Smooth muscle cell of trachea (primary cell): ENCODE measurements at places on chromosomes 5 and 9. TPM values are rescaled to one million over a fixed set of nuclear protein-coding genes. Genes with fewer than 3 reads are reported as not detected.

SPATA31D4 gene
- not detected in 2 replicates for total RNA-seq

PLAC8L1 gene
- total RNA-seq = not detected in 2 replicates

OBP2B gene
- not detected in 2 replicates for total RNA-seq

BRD9 gene
- 42.3 and 50.3 TPM in 2 replicates for total RNA-seq

EFNA5 gene
- 3.8 and 5.8 TPM in 2 replicates for total RNA-seq

SLIT3 gene
- 4.1 and 15.9 TPM in 2 replicates for total RNA-seq

CAST gene
- total RNA-seq = 200 and 321 TPM in 2 replicates

COL5A1 gene
- total RNA-seq = 164 and 294 TPM in 2 replicates

PRUNE2 gene
- total RNA-seq = 10.6 and 11.4 TPM in 2 replicates

TAS2R1 gene
- total RNA-seq = not detected in 2 replicates

SPATA31C1 gene
- not detected in 2 replicates for total RNA-seq

SMC5 gene
- 15.1 and 30.7 TPM in 2 replicates for total RNA-seq

IFNA13 gene
- total RNA-seq = not detected in 2 replicates

IFNK gene
- not detected in 2 replicates for total RNA-seq

PCDHGB2 gene
- 5.1 TPM in 2 replicates for total RNA-seq

MEF2C gene
- total RNA-seq = 10.4 and 14.1 TPM in 2 replicates

TIGD6 gene
- total RNA-seq = 8.7 and 12.9 TPM in 2 replicates

WDR31 gene
- 2.3 and 4.0 TPM in 2 replicates for total RNA-seq

NTMT1 gene
- 27.6 and 33.3 TPM in 2 replicates for total RNA-seq

ELP1 gene
- 37.7 and 41.6 TPM in 2 replicates for total RNA-seq

LCN1 gene
- not detected in 2 replicates for total RNA-seq

RAI14 gene
- 107 and 176 TPM in 2 replicates for total RNA-seq

BAAT gene
- total RNA-seq = not detected in 2 replicates

ELL2 gene
- total RNA-seq = 112 and 118 TPM in 2 replicates

FOXI1 gene
- total RNA-seq = not detected in 2 replicates

TRPM6 gene
- total RNA-seq = under 0.01 TPM in 2 replicates

ST6GALNAC4 gene
- 18.9 and 38.7 TPM in 2 replicates for total RNA-seq

PRLR gene
- total RNA-seq = under 0.01 and 0.17 TPM in 2 replicates

YTHDC2 gene
- 22.2 and 32.1 TPM in 2 replicates for total RNA-seq

FIBCD1 gene
- 12.2 and 17.5 TPM in 2 replicates for total RNA-seq

EIF4E1B gene
- total RNA-seq = not detected in 2 replicates

WWC1 gene
- total RNA-seq = 0.58 and 2.3 TPM in 2 replicates

DNAJC21 gene
- total RNA-seq = 33.2 and 37.2 TPM in 2 replicates

B4GALT1 gene
- 31.1 and 32.3 TPM in 2 replicates for total RNA-seq

GPR150 gene
- 0.29 and 0.66 TPM in 2 replicates for total RNA-seq
